ENCODE measurements at places on chromosomes 4 and X.
A peak's percentile ranks its signal among the peaks of the same experiment; 100 is the strongest.

GRCh38 chr4:10066670-10067651 lies 45.7 kb upstream of the SLC2A9 start:
- no peak for DNase-seq

GRCh38 chrX:154374313-154375155 lies at the start of gene FLNA:
TSS of gene FLNA (minus strand) at chrX:154374634. CDS start at chrX:154371245, 3,389 bp downstream.
- peak; percentile 58 for DNase-seq

- DNase-seq, result no peak
These were observed 16.4 kb downstream of the DDX3X start for GRCh38 chrX:41350150-41350975.

GRCh38 chr4:186131935-186132334 lies 27.4 kb downstream of the FAM149A start:
- no peak for DNase-seq

DNA sequence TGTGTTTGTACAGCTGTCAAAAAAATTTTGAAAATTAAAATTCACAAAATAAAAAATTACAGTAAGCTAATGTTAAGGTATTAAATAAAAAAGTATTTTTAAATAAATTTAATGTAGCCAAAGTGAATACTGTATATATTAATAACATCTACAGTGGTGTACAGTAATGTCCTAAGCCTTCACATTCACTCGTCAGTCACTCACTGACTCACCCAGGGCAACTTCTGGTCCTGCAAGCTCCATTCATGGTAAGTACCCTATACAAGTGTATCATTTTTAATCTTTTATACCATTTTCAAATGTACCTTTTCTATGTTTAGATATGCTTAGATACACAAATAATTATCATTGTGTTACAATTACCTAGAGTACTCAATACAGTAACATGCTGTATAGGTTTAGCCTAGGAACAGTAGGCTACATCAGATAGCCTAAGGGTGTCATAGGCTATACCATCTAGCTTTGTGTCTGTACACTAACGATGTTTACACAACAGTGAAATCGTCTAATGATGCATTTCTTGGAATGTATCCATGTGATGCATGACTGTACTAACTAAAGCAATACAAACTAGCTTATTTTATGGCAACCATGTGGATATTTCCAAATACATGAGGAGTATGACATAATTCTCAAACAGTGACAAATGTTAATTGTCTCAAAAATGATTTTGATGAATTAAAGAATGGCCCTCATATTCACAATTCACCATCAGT lies 13.7 kb downstream of the DDX60 start:
- no peak for DNase-seq

DNA sequence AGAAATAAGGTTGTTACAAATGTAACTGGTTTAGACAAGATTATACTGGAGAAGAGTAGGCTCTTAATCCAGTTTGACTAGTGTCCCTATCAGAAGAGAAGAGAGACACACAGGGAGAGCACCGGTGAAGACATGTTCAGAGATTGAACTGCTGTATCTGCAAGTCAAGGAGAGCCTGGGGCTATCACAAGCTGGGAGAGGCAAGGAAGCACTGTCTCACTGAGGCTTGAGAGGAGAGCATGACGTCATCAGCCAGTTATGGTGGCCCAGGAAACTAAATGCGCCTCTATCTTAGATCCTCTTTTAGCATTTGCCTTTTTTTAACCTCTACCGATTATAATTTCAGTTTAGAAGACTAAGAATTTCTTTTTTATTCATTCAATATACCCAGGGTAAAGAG lies 583.4 kb downstream of the TRAM1L1 start:
- DNase-seq, result no peak

DNA sequence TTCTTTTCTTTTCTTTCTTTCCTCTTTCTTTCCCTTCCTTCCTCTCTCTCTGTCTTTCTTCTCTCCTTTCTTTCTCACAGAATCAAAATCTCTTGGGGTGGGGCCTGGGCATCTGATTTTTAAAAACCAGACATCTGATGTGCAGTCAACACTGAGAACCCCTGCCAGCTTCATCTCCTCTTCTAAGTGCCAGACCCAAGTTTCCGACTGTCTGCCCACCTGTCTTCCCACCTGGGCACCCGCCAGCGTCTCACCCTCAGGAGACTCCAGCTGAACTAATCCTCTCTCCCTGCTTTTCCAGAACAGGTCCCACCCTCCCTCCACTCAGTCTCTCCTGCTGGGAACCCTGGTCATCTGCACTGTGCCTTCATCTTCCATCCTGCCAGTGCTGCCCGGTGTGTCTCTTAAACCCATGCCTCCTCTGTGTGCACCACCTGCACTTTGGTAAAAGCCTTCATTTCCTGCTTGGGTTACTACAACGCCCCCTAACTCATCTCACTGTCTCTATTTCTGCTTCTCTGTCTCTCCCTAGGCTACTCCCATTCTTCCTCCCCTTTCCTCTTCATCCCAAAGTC lies 2.8 kb downstream of the SOD3 start:
- no peak for DNase-seq

GRCh38 chr4:184528051-184528450 lies 53.7 kb upstream of the IRF2 start:
- DNase-seq, result no peak

GRCh38 chrX:30248854-30249253 lies 1.9 kb downstream of the MAGEB1 start:
- no peak for DNase-seq

DNA sequence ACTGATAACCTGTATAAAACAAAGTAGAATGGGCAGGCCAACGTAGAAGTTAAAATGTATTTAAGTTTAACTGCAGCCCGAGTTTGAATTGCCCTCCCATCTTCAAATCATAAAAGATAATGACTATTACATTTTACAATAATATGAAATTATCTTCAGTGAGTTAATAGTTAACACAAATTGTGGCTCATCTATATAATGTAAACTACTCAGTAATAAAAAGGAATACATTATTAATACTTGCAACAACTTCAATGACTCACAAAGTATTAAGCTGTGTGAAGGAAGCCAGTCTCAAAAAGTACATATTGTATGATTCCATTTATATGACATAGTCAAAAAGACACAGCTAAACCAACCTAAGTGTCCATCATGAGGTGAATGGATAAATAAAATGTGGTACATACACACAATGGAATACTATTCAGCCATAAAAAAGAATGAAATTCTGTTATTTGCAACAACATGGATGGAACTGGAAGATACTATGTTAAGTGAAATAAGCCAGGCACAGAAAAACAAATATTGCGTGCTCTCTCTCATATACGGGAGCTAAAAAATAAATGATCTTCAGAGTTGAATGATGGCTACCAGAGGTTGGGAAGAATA lies 7.8 kb downstream of the PLRG1 start:
- DNase-seq, result no peak

DNA sequence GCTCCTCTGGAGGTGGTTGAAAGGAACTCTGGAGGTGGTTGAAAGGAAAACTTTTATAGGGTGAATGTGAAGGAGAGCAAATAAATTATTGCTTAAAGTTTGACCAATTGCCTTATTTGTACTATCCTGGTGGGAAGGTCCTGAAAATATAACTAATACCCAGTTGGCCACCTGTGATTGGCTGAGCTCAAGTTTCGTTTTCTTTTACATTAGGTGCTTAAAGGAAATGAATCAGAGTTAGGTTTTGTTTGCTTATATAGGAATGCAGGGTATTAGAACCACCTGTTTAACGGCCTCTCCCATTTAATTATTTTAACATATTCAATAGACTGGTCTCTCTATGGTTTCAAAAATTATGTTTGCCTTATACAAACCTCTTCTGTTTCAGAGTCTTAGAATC lies 497.6 kb downstream of the PRR32 start:
- DNase-seq, result no peak

DNA sequence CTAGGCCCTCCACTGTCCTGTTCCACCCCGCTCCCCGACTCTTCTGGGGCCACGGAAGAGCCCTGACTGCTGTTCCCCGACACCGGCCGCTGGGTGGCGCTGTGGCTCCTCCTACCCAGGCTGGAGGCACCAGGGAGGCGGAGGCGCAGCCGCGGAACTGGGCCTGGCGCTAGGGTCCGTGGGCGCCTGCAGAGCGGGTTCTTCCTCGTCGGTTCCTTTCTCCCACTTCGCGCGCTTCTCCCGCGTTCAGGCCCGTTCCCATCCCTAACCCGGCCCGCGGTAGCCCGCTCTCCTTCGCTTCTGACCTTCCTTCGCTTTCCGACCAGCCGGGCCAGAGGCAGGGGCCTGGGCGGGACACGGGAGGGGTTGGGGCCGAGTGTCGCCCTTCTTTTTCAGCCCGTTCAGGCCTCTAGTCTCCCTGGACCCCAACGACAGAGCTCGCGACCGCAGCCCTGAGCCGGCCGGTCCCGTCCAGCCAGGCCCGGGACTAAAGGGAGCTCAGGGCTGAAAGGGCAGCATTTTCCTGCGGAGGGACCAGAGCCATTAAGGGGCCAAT lies 34.3 kb downstream of the NALF2 start:
- DNase-seq, result peak; percentile 77

DNA sequence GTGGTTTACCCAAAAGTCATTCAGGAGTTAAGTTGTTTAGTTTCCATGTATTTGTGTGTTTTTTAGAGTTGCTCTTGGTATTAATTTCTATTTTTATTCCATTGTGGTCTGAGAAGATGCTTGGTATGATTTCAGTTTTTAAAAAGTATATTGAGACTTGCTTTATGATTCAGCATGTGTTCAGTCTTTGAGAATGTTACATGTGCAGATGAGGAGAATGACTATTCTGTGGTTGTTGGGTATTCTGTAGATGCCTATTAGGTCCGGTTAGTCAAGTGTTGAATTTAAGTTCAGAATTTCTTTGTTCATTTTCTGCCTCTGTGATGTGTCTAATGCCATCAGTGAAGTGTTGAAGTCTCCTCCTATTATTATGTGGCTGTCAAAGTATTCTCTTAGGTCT lies 249.4 kb downstream of the ARHGAP10 start:
- DNase-seq, result no peak

DNA sequence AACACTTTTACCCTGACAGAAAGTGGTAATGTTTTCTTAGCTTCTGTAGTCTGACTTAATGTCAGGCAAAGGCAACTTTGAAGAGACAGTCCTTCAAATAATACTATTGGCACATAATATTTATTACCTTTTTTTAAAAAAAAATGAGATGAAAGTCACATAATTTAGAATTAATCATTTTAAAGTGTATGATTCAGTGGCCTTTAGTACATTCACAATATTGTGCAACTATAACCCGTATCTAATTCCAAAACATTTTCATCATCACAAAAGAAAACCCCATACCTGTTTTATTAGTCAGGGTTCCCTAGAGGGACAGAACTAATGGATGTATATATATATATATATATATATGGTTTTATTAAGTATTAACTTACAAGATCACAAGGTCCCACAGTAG lies 94.8 kb upstream of the TEX13A start:
- no peak for DNase-seq

- no peak for DNase-seq
These were observed 129.4 kb downstream of the CNKSR2 start for GRCh38 chrX:21503593-21503992.

DNA sequence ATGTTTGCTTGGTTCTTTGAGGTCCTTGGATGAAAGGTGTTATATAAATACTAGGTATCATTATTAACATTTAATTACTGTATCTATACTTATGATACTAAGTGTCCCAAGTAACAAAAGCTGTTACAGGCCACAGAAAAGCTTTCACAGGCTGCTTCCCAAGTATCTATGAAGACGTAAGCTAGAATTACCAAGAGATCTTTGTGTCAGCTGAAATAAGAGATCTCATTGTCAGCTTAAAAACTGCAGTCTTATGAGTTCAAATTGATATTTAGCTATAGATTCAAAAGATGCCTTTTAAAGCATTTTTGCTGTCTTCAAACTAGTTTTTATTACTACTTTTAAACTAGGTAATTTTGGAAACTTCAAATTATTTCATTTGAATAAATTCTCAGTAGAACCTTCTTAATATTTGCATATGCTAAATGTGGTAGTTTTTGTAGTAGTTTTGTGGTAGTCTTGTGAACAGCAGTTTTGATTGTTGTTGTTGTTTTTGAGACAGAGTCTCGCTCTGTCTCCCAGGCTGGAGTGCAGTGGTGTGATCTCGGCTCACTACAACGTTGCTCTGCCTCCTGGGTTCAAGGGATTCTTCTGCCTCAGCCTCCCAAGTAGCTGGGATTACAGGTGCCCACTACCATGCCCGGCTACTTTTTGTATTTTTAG lies 170.0 kb upstream of the RPL34 start:
- no peak for DNase-seq

GRCh38 chr4:139301821-139302611 lies at the start of gene NDUFC1:
TSS of gene NDUFC1 (minus strand) at chr4:139302477. CDS start at chr4:139295798, 6,679 bp downstream.
- peak; percentile 65 for DNase-seq

GRCh38 chrX:70001269-70001668 lies 48.5 kb downstream of the AWAT2 start:
- DNase-seq, result no peak

GRCh38 chr4:100547541-100548199 lies 29.8 kb upstream of the EMCN start:
- no peak for DNase-seq

GRCh38 chr4:1962980-1963379 lies 45.8 kb downstream of the NELFA start:
- DNase-seq, result no peak

- DNase-seq, result peak; percentile 57
These were observed at the start of gene SLC25A43 for GRCh38 chrX:119398974-119399771. TSS of gene SLC25A43 (plus strand) at chrX:119399336. CDS start at chrX:119399404, 68 bp downstream.

DNA sequence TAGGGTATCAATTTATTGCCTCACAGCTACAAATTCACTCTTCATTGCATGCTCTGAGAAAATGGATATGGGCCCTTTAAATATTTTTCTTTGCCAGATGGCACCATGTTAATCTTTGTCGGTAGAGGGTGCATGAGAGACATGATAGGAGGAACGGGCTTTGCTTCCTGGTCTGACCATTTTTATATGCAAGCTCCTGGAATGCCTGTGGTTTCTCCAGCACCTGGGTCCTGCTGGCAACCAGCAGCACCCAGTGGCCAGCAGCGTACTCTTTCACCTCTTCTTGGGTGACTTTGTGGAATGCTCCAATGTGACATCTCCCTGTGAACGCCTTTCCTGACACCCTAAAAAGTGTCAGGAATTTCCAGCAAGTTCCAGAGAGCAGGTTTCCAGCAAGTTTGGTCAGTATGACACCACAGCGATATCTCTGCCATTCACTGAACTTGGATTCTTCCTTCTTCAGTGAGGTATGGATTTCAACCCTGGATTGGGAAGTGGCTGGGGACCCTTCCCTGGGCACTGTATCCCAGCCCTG lies 140.3 kb upstream of the PGRMC2 start:
- peak; percentile 28 for DNase-seq

DNA sequence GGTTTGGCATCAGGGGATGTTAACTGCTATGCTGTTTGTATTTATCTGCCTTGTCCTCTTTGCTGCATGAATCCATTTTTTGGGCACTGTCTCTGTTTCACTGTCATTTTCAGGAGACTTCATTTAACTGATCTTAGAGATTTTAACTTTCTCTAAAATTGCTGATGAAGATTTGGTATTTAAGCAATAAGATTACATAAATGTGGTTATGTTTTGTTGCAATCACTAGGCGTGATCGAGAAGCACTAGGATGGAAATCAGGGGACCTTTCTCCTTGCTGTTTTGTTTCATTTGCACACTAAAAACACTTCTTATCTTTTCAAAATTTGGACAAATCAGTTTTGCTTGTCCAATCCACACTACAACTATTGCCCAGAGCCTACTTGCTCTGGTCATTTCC lies 15.4 kb downstream of the CXCL2 start:
- DNase-seq, result no peak
